ENCODE measurements at places on chromosomes 13 and 19. TPM values are rescaled to one million over a fixed set of nuclear protein-coding genes. Genes with fewer than 3 reads are reported as not detected.

DNA sequence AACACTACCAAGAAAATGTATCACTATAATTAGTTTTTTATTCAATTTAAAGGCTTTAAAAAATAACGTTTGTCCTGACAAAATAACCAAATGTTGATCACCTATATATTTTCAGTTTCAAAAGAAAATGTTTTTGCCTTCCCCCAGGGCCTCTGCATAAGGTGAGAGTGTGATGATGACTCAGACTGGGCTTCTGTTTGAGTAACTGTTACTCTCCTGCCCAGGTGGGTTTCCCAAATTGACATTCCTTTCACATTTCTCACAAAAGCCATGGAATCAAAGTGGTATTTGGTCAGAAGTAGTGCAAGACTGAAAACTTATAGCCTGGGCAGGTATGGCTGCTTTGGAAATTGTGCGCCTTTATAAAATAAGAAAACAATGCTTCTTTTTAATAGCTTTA lies 180.6 kb downstream of the COG6 start:
- no peak overlapping the region for H3K4me3 ChIP-seq
- DNase-seq = no peak
- no peaks in the 10 kb centered on the region for H3K27me3 ChIP-seq

DNA sequence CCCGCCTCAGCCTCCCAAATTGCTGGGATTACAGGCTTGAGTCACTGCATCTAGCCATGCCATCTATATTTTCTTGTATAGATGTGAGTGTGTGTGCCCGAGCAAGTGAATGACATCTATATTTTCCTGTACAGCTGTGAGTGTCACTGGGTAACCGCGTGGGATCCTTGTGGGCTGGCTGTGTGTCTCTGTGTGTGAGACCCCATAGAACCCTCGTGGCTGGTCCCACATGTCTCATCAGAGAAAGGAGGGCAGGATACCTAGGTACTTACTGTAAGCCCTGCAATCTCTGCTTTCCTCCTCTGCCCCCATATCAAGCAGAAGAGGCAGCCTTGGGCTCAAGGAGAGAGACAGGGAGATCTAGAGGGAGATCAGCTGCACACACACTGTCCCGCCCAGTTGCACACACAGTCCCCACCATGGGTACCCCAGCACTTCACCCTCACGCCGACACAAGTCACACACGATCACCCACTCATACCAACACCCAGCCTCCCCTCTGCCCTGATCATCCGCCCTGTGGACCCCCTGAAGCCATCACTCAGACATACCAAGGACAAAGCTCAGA lies 655 bp downstream of the DENND1C start:
- no peaks in the 10 kb centered on the region for H3K4me1 ChIP-seq
- H3K4me3 ChIP-seq = no peak overlapping the region
- peaks cover 33% of the 10 kb centered on the region for H3K27me3 ChIP-seq
- no peaks in the 10 kb centered on the region for H3K36me3 ChIP-seq

DNA sequence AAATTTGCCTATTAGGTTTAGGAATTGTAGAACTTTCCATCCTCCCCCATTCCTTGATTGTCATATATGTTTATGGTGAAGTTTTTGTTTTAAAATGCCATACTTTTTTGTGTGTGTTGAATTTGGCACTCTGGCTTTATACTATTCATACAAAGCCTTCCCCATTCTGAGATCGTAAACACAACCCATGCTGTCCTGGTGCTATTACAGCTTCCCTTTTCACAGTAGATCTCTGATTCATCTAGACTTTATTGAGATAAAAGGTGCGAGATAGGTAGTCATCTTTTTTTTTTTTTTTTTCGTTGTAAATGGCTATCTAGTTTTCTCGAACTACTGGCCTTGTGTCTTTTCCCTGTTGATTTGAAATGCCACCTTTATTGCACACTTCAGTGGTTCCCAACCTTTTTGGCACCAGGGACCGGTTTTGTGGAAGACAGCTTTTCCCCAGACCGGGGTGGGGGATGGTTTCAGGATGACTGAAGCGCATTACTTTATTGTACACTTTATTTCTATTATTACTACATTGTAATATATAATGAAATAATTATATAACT lies 94.6 kb downstream of the LRCH1 start:
- no peak for DNase-seq
- H3K36me3 ChIP-seq = no peaks in the 10 kb centered on the region
- H3K27ac ChIP-seq = no peak overlapping the region
- 0 out of 2 replicates have a peak, but pooled peaks cover 4% of the 10 kb centered on the region for H3K27me3 ChIP-seq

DNA sequence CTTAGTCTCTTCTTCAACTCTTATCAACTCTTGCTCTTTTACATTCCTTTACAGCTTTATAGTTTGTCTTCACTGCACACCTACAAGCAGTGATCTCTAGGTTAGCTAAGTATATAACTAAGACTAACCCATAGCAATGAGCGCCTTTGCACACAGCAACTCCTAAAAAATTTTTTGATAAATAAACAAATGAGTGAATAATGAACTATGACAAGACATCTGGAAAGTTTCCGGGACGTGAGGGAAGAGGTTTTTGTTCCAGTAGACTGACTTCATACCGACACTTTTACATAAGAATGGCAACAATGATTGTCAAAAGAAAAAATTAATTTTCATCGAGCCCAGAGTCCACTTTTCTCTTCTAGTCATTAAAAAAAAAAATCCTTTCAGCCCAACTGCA lies 98.3 kb downstream of the ELF1 start:
- H3K4me1 ChIP-seq = peaks cover 7% of the 10 kb centered on the region
- H3K4me3 ChIP-seq = peak overlapping the region; percentile 49
- no peak for DNase-seq
- no peaks in the 10 kb centered on the region for H3K27me3 ChIP-seq
- H3K27ac ChIP-seq = peak overlapping the region; percentile 34

DNA sequence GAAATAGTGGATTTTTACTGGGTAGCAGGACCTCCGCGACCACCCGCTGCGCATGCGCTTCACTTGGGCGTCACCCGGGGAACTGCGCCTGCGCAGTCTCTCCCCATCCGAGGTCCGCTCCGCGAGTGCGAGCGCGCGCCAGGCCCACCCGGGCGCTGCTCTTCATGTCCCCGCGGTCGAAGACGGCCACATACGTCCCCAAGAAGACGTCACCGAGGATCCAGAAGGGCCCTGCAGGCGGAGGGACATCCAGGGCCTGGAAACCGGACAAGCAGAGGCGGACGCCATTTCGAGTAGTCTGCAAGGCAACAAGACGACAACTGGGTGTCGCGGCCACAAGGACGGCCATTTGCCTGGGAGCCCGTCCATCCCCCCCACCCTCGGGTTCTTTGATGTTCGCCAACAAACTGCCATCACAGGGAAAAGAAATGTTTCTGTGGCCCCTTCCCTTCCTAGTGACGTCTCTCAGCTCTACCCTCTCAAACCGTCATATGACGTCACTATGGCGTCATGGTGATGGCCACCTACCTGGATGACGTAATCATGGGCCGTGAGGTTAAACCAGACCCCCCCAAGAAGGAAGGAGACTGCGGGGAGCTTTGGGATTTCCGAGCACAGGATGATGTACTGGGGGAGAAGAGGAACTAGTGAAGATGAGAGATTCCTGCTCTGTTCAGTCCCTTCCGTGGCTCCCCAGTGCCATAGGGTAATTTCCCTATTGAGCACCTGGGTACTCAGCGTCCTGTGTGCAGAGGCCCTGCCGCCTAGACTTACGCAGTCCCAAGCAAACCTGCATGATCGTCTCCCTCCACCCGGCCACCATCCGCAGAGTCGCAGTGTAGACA lies 6.7 kb downstream of the NAPSA start:
- H3K4me3 ChIP-seq = no peak overlapping the region
- no peak for DNase-seq
- no peak overlapping the region for H3K27ac ChIP-seq
- H3K36me3 ChIP-seq = no peaks in the 10 kb centered on the region
- H3K27me3 ChIP-seq = peaks cover 3% of the 10 kb centered on the region

- DNase-seq = no peak
- no peaks in the 10 kb centered on the region for H3K36me3 ChIP-seq
- H3K27ac ChIP-seq = no peak overlapping the region
- H3K4me1 ChIP-seq = no peaks in the 10 kb centered on the region
- H3K4me3 ChIP-seq = no peak overlapping the region
- H3K27me3 ChIP-seq = no peaks in the 10 kb centered on the region
Observed at GRCh38 chr13:57918086-57918485, 286.5 kb downstream of the PCDH17 start.

DNA sequence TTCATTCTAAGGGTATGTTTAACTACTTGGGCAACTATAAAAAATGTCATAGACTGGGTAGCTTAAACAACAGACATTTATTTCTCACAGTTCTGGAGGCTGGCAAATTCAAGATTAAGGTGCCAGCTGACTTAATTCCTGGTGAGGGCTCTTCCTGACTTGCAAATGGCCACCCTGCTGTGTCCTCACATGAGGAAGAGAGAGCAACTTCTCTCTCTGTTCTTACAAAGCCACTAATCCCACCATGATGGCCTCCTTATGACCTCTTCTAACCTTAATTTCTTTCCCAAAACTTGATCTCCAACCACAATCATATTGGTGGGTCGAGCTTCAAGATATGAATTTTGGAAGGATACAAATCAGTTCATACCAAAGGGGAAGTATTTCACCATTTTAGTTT lies 399.0 kb downstream of the DCT start:
- no peaks in the 10 kb centered on the region for H3K4me1 ChIP-seq
- no peak overlapping the region for H3K4me3 ChIP-seq
- no peaks in the 10 kb centered on the region for H3K36me3 ChIP-seq
- no peaks in the 10 kb centered on the region for H3K27me3 ChIP-seq
- no peak overlapping the region for H3K27ac ChIP-seq

- H3K4me3 ChIP-seq = peak overlapping the region; percentile 19
- peak overlapping the region; percentile 77 for H3K27ac ChIP-seq
- peaks cover 33% of the 10 kb centered on the region for H3K4me1 ChIP-seq
- H3K36me3 ChIP-seq = no peaks in the 10 kb centered on the region
- peak; percentile 87 for DNase-seq
Observed at GRCh38 chr19:44718441-44719261, 19.7 kb downstream of the CEACAM16 start.

DNA sequence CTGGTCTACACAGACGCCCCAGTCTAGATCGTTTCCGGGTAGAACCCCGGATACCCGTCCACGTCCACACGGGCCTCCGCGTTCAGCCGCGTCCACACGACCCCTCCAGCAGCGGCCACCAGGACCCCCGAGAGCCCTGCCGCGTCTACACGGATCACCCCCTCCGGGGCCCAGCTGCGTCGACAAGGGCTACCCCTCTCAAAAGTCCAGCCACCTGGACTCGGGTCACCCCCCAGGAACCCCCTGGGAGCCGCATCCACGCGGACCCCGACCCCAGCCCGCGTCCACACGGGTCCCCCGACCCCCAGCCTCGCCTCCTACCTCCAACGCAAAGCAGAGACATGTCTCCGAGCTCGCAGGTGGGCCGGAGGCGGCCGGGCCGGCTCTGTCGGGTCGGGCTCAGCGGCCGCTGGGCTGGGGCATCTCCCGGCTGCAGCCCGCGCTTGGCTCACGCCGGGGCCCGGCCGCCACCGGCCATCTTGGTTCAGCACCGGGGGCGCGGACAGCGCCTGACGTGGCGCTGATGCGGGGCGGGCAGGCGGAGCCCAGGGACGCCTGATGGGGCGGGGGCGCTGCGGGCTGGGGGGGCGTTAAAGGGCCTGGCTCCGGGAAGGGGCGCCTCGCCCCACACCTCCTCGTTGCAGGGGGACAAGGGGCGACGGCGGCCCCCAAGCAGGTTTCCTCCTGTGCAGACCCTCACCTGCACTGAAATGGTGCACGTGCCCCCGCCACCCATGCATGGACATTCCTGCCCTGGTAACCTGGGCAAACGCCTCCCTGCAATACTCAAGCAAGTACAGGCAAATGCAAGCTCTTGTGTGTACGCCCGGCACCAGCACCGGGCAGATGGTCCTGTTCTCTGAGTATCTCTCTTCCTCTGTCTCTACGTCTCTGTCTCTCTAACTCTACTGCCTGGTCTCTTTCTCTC lies at the start of gene UNC13A:
TSS of gene UNC13A (minus strand) at position 498 of the 928 bp plus-strand sequence. CDS start at position 343, 155 bp downstream.
- peaks cover 26% of the 10 kb centered on the region for H3K27me3 ChIP-seq
- H3K27ac ChIP-seq = no peak within 1 kb of the TSS
- H3K4me3 ChIP-seq = no peak within 1 kb of the TSS
- H3K4me1 ChIP-seq = peaks cover 7% of the 10 kb centered on the region

DNA sequence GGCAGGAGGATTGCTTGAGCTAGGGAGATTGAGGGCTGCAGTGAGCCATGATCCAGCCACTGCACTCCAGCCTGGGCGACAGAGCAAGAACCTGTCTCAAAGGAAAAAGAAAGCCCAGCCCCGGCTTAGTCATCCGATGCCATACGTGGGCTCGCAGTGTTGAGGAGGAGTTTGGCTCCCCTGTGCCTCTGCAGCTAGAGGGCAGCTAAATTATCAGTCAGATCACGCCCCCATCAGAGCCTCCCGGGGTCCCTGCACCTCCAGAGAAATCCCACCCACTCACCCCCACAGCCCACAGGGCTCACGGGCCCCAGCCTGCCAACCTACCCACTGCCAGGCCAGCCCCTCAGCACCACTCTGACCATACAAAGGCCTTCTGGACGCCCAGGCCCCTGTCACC lies 27.6 kb downstream of the MAU2 start:
- H3K27ac ChIP-seq = no peak overlapping the region
- H3K27me3 ChIP-seq = no peaks in the 10 kb centered on the region
- H3K4me1 ChIP-seq = no peaks in the 10 kb centered on the region
- no peak overlapping the region for H3K4me3 ChIP-seq
- DNase-seq = no peak
- peaks cover 77% of the 10 kb centered on the region for H3K36me3 ChIP-seq

- H3K27me3 ChIP-seq = no peaks in the 10 kb centered on the region
- H3K4me3 ChIP-seq = no peak overlapping the region
- H3K27ac ChIP-seq = no peak overlapping the region
- H3K36me3 ChIP-seq = no peaks in the 10 kb centered on the region
- no peaks in the 10 kb centered on the region for H3K4me1 ChIP-seq
Observed at GRCh38 chr13:52815330-52815729, 33.1 kb downstream of the PCDH8 start.

DNA sequence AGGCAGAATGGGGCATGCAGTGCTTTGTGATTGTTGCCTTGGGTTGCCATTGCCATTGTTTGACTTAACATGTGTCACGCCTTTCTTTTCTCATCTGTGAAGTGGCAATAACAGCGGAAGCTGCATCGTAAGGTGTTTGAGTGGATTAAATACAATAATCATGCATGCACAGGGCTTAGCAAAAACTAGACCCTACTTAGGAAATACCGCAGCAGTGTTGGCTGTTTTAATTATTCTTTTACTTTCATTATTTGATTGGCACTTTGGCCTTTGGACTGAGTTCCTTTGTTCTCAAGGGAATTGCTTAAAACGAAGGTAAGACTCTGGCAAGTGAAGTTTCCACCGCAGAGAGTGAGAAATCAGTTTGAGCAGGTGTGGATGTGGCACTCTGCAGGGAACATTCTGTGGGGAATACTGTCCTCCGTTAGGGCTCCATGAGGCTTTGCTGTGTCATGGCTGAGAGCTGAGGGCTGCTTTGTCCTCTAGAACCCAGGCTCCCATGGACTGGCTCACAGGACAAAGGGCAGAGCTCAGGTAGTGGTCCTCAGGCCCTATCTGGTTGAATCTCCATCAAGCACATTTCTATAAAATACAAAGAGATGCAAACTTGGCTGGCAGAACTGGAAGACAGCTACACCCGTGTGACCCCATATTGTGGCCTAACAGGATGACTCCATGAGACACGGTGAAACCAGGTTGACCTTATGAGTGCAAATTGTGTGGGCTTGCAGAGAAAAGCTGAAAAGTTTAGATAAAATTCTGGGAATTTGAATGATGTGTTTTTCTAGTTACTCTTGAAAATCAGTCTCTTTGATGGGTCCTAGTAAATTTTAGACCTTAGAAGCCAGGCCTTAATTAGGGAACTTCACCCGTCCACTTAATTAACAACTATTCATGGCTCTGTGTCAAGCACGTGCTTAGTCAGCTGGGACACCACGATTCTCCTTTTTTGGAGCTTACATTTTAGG lies 407.2 kb downstream of the KCNRG start:
- no peak overlapping the region for H3K4me3 ChIP-seq
- H3K27ac ChIP-seq = no peak overlapping the region
- no peak for DNase-seq
- no peaks in the 10 kb centered on the region for H3K27me3 ChIP-seq

RPL28 gene
- 243 TPM for total RNA-seq

BRSK1 gene
- 10.3 TPM for total RNA-seq

IGSF23 gene
- not detected for total RNA-seq

CGB1 gene
- 1.00 TPM for total RNA-seq

PCCA gene
- total RNA-seq = 28.3 TPM

U2AF1L4 gene
- total RNA-seq = 17.6 TPM
